ENCODE measurements at places on chromosomes 6 and 20.

DNA sequence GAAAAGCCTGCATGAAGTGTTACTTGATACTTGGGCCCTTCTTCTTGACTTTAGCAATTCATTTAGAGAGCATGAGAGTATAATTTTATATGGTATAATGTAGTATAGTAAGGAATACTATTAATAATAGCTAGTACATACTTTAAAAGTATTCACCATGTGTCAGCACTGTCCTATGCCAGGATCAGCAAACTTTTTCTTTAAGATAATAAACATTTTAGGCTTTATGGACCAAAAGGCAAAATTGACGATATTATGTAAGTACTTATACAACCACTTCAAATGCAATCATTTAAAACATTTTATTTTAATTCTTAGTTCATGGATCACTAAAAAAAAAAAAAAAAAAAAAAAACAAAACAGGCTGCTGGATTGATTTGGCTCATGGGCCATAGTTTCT, 163.9 kb downstream of the IBTK start:
- DNase-seq: no peak

DNA sequence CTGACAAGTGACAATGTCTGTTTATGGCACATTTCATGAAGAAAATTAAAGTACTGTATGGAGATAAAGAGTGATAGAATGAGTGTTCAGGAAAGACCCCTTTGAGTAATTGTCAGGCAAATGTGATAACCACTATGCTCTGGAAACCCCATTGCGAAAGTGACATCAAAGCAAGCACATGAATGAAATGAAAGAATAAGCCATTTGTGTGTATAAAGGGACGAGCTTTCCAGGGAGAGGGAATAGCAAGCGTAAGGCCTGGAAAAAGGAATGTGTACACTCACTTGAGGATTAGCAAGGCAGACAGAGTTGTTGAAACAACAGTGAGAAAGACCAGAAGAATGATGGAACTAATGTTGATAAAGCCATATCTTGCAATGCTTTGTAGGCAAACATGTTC, 490.0 kb downstream of the GRIK2 start:
- DNase-seq: no peak

DNA sequence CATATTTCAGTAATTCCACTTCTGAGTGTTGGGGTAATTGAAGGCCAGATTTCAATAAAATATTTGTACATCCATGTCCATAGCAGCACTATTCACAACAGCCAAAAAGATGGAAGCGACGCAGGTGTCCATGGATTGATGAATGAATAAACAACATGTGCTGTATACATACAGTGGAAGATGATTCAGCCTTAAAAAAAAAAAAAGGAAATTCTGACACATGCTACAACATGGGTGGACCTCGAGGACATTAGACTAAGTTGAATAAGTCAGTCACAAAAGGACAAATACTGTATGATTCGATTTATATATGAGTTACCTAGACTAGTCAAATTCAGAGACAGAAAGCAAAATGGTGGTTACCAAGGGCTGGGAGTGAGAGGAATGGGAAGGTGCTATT, 57.2 kb downstream of the TRAM2 start:
- no peak for DNase-seq

DNA sequence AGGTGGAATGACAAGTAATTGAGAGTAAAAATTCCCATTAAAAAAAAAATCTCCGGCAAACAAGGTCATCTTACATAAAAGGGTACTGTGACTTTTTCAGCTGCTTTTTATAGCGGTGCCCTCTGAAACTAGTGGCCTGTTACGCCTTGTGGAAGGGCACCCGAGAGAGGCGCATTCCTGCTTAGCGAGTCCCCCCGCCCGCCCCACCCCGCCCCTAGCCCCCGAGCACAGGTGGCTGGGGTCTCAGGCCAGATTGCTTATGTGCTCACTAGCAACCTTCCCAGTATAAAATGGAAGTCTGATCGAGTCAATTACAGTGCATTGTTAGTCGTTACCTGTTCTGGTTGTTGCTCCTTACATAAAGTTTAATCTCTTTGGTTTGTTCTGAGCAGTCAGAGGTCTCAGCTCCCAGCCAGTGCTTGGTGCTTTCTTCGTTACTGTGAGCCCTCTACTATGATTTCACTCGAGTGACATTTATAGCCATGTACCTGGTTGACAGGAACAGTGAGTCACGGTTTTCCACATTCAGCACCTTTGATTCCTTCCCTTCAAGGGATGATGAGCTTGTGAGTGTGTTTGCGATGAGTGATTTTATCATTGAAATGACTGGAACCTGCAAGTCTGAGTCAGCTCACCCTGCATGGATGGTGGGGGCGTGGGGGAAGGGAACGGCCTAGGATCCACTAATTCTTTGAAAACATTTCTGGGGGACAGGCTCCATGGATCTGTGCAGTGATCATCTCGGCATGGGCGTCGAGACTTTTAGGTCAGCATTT, 47.6 kb downstream of the ZDHHC14 start:
- DNase-seq: no peak

DNA sequence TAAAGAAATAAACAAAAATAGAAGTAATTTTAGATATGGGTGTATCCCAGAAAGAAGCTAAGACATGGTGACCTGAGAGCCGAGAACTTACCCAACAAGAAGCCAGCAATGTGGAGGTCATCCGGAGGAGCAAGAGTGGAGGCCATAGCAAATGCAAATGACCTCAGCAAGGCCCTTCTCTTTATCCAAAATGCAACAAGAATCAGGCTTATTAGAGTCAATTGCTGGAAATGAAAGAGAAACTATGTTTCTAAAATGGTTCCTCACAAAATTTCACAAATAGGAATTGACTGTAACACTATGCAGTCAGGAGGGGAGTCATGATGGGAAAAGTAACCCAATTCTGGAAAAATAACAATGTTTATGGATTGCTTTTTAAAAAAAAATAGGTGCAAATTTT, 90.4 kb downstream of the TNFAIP3 start:
- no peak for DNase-seq

DNA sequence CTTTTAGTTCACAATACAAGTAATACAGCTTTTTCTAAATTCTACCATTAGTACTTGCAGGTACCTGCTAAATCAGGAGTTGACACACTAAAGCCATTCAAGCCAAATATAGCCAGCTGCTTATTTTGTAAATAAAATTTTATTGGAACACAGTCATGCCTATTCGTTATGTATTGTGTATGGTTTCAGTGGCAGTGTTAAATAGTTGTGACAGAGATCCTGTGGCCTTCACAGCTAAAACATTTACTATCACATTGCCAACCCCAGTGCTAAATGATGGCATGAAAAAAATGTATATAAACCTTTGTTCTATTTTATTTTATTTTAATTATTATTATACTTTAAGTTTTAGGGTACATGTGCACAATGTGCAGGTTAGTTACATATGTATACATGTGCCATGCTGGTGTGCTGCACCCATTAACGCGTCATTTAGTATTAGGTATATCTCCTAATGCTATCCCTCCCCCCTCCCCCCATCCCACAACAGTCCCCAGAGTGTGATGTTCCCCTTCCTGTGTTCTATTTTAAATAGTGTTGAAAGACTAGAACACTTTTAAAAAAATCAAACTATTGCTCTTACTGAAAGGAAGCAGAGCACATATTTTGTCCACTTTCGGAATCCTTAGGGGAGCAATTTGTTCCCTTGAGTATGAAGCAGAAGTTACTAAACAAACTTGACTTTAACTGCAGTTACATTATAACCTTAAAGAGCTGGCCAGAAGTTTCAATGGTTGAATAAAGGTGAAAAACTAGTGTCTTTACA, 115.7 kb downstream of the PRIM2 start:
- no peak for DNase-seq

DNA sequence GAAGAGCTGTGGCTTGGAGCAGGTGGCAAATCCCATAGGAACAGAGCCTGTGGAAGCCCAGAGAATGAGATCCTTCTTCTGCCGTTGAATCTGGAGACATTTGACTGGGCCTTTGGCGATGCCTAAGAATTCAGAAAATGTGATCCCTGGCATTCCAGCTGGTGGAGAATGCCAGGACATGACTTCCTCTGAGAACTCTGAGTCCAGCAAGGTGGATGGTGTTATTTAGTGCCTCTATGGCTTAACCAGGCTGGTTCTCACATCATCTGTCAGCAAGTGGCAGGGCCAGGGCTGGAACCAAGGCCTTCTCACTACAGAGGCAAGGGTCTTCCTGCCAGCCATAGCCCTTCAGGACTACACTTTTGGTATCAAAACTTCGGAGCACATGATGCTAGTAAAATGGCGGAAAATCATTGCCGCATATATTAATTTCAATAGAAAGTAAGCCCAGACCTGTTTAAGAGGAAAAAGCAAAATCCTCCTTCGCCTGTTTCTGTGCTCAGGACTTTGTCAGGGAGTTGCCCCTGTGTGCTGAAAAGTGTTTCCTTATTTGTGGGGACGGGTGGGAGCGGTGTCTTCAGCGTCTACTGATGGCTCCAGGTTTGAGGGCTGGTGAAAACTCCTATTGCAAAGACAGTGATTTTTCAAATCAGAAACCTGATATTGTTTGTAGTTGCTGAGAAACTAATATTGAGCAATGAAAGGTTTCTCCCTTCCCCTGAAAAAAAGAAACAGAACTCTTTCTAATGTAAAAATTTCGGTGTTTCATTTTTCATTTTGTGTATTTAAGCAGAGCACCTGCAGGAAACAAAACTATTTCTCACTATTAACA, 23.9 kb downstream of the DUSP22 start:
- DNase-seq: no peak

DNA sequence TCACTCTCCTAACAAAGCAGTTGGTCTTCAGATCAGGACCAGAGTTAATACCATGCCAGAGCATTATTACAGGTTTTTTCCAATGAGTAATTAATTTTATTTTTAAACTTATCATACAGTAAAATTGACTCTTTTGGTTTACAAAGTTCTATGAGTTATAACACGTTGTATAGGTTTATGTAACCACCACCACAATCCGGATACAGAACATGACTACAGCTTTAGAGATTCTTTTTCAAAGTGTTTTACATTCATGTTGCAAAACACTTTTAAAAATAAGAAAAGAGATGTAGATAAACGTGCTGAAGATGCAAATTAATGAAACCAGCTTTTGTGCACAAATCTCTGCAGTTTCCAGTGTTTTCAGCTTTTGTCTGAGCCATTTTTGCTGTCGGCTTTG, 1.5 kb upstream of the TPBG start:
- no peak for DNase-seq

DNA sequence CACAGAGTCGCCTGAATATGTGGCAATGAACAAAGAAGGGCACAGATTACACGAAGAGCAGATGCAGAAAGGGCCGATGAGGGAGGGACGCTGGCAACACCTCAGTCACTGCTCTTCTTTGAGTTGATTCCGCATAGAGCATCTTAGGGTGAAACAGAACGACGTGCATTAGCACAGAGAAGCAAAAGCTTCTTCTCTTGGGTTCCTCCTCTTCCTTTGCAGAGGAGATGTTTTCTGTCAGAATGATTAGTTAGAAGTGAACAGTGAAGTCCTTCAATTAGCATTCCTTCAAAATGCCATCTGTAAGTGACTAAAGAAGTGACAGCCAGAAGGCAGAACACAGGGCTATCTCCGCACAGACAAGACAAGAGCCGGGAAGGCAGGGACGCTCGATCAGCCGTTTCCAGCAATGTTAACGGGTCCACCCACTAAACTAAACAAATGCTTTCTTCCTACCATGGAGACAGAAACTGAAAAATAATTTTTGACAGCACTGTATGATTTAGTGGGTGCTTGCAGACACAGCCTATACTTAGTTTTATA, 219.8 kb upstream of the AGPAT4 start:
- DNase-seq: no peak

DNA sequence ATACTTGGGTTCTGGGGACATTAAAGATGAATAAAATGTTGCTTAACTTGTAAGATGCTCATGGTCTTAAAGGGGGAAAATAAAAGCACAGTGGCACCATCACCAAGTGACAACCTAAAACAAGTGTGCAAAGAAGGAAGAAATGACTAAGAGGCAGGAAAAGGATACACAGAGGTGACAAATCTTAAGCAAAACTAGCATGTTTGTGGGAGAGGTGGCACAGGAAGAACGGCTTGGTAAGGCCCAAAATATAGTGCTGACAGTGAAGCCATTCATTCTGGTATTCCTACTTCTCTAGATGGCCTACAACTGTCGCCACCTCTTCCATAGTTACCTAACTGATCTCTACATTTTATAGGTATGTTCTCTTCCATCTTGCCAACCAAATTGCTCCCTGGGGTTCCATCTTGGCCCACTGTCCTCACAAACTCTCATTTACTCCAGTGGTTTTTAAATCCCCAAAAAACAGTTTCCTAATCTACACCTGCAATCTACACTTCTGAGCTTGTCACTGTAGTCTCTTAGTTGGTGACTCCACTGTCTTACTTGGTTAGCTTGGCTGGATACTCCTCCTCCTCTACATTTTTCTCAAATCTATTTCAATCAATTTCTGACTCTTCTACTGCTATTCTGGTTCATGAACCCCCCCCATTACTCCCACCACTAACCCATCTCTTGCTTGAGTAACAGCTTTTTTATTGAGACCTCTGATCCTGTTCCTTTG, 33.5 kb downstream of the FAM8A1 start:
- no peak for DNase-seq

GRCh38 chr6:53410508-53411258, 61.9 kb upstream of the ELOVL5 start:
- peak; percentile 31 for DNase-seq

GRCh38 chr6:83429857-83430610, 817 bp downstream of the ME1 start:
- DNase-seq: no peak

DNA sequence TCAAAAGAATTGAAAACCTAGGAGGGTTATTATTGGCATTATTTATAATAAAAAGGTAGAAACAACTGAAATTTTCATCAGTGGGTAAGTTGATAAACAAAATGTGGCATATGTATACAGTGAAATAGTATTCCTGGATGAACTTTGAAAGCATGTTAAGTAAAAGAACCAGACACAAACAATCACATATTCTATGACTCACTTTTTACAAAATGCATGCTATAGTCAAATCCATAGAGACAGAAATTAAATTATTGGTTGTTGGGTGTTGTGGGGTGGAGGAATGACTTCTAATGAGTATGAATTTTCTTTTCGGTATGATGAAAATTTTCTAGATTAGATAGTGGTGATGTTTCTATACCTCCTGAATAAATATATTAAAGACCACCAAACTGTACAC, 94.6 kb downstream of the LRRC1 start:
- no peak for DNase-seq

DNA sequence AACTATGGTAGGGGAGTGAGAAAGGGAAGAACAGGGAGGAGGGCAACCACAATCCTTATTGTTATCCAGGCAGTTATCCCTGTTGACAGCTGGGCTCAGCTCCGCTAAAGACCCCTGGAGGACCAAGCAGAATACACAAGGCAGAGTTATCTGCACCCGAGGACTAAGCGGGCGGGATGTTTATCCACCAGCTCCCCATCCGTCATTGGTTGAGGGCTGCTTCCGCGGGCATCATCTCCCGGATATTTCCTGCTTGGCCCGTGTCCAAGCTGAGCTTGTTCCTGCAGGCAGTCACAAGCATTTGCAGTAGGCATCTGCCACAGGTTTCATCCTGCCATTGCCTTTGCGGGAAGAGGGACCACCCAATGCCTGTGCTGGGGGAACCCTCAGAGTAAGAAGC, 102.1 kb downstream of the DLGAP4 start:
- DNase-seq: no peak

- no peak for DNase-seq
Measured at GRCh38 chr6:148359228-148359627, 16.6 kb downstream of the SASH1 start.
